Activated CD4-positive, alpha-beta memory T cell treated with anti-CD3 and anti-CD28 coated beads for 36 hours (primary cell): ENCODE measurements at places on chromosomes 13 and 19.

DNA sequence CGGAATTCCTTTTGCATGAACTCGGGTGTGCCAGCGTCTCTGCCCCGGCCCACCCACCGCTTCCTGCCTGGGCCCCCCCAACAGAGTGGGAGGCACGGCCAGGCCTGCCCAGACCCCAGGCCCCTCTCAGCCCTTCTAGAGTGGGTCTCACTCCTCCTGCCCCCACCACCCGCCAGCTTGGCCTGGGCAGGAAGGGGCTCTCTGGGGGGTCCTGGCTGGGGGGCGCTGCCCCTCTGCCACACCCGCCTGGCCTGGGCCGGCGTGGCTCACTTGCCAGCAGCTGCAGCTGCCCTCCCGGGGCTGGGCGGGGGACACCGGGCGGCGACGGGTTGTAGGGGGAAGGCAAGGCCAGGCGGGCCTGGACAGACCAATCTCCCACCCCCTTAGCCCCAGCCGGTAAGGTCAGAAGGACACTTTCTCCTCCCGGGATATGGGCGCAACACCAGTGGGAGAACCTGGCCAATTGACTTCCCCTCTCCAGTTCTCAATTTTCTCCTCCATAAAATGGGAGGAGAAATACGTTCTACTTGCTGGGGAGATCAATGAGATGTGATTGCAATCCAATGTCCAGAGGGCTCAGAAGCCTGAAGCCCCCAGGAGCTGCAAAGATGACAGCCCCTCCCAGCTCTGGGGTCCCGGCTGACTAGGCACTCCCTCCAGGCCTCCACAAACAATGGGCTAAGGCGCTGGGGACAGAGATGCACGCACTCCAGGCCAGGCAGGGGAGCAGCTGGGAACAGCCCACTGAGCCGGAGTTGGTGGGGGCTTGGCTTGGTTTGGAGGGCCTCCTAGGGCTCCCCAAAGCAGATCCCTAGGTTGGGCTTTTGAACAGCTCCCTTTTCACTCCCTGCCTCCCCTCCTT, 2.4 kb downstream of the CRLF1 start:
- peaks cover 19% of the 10 kb centered on the region for H3K4me1 ChIP-seq
- no peak for DNase-seq

DNA sequence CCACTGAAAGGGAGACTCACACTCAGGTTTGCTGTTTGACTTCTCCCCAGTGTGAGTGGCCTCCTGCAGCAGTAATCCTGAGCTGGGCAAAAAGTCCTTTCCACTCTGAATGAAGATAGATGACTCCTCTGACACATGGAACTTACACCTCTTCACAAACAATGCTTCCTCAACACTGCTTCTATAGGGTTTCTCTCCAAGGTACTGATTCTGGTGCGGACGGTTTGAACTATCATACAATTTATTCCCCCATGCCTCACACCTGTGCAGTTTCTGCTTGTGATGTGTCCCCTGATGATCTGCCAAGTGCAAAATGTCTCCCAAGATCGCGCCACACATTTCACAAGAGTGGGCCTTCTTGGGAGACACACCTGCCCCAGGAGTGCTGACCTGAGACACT, 7.6 kb downstream of the ZNF418 start:
- no peak overlapping the region for H3K27ac ChIP-seq
- no peak overlapping the region for H3K4me3 ChIP-seq
- no peaks in the 10 kb centered on the region for H3K27me3 ChIP-seq
- no peaks in the 10 kb centered on the region for H3K4me1 ChIP-seq

DNA sequence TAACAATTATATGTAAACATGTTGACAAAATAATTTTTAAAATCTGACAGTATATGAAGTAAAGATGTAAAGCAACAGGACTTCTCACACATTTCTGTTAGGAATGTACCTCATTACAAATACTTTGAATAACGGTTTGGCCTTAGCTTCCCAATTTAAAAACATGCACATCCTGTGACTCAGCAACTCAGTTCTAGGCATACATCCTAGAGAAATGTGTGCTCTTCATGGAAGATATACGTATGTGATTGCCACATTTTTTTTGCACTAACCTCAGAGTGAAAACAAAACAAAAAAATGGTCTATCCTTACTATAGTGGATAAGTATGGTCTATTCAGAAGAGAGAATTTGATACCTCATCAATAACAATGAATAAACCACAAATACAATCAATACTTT, 314.6 kb downstream of the LIG4 start:
- H3K27ac ChIP-seq: no peak overlapping the region
- H3K27me3 ChIP-seq: no peaks in the 10 kb centered on the region
- no peaks in the 10 kb centered on the region for H3K4me1 ChIP-seq
- H3K36me3 ChIP-seq: no peaks in the 10 kb centered on the region
- no peak overlapping the region for H3K4me3 ChIP-seq

GRCh38 chr13:45185286-45185685, 15.6 kb downstream of the KCTD4 start:
- H3K4me1 ChIP-seq: peaks cover 11% of the 10 kb centered on the region
- peaks cover 12% of the 10 kb centered on the region for H3K36me3 ChIP-seq
- H3K27ac ChIP-seq: no peak overlapping the region
- no peak overlapping the region for H3K4me3 ChIP-seq

GRCh38 chr13:29805994-29806979, 44.1 kb downstream of the UBL3 start:
- peak; percentile 61 for DNase-seq
- no peaks in the 10 kb centered on the region for H3K36me3 ChIP-seq
- H3K27me3 ChIP-seq: no peaks in the 10 kb centered on the region
- H3K27ac ChIP-seq: no peak overlapping the region
- H3K4me1 ChIP-seq: peaks cover 43% of the 10 kb centered on the region

- peaks cover 7% of the 10 kb centered on the region for H3K4me1 ChIP-seq
- H3K27ac ChIP-seq: no peak overlapping the region
- no peak overlapping the region for H3K4me3 ChIP-seq
- no peaks in the 10 kb centered on the region for H3K36me3 ChIP-seq
- DNase-seq: no peak
Observed at GRCh38 chr19:7226739-7227138, 67.5 kb downstream of the INSR start.

DNA sequence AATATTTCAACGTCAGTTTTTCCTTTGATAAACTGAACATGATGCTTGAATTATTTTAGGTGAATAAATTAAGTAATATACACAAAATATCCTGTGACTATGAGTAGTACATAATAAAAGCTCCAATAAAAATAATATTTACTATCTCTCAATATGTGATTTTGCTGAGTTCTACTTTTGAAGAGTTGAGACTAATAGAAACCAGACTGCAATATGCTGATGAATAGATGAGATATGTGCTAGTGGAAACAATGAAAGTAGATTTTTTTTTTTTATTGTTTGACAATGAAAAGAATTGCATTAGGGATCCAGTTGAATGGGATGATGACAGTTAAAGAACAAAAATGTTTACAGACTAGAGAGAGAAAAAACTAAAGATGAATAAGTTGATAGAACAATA, 16.4 kb upstream of the PCDH20 start:
- no peak overlapping the region for H3K27ac ChIP-seq
- DNase-seq: no peak
- no peaks in the 10 kb centered on the region for H3K27me3 ChIP-seq
- H3K4me1 ChIP-seq: no peaks in the 10 kb centered on the region
- H3K4me3 ChIP-seq: no peak overlapping the region

- peaks cover 15% of the 10 kb centered on the region for H3K4me1 ChIP-seq
- no peak overlapping the region for H3K27ac ChIP-seq
- H3K36me3 ChIP-seq: no peaks in the 10 kb centered on the region
Observed at GRCh38 chr19:31370216-31370615, 21.0 kb upstream of the TSHZ3 start.

GRCh38 chr19:40302224-40303011, 17.3 kb upstream of the AKT2 start:
- H3K27me3 ChIP-seq: no peaks in the 10 kb centered on the region
- no peak for DNase-seq
- no peaks in the 10 kb centered on the region for H3K36me3 ChIP-seq
- H3K4me1 ChIP-seq: no peaks in the 10 kb centered on the region
- H3K27ac ChIP-seq: no peak overlapping the region

DNA sequence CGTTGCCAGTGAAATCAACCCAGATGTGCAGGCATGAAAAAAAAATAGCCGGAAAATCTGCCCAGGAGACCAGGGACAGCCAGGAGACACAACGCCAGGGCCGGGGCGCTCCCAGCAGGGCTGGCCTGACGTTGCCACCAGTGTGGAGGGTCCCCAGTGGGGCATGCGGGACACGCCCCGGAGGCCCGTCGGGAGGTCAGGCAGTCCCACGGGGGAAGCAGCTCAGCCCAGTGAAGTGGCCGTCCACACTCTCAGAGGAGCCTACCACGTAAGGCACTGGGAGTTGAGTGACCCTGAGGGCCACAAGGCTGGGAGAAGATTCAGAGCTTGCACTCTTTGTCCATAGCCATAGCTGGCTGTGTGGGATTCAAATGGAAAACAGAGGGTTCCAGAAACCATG, 53.2 kb upstream of the GAS6 start:
- DNase-seq: no peak
- peaks cover 2% of the 10 kb centered on the region for H3K36me3 ChIP-seq
- H3K27me3 ChIP-seq: peaks cover 43% of the 10 kb centered on the region
- H3K4me1 ChIP-seq: no peaks in the 10 kb centered on the region

DNA sequence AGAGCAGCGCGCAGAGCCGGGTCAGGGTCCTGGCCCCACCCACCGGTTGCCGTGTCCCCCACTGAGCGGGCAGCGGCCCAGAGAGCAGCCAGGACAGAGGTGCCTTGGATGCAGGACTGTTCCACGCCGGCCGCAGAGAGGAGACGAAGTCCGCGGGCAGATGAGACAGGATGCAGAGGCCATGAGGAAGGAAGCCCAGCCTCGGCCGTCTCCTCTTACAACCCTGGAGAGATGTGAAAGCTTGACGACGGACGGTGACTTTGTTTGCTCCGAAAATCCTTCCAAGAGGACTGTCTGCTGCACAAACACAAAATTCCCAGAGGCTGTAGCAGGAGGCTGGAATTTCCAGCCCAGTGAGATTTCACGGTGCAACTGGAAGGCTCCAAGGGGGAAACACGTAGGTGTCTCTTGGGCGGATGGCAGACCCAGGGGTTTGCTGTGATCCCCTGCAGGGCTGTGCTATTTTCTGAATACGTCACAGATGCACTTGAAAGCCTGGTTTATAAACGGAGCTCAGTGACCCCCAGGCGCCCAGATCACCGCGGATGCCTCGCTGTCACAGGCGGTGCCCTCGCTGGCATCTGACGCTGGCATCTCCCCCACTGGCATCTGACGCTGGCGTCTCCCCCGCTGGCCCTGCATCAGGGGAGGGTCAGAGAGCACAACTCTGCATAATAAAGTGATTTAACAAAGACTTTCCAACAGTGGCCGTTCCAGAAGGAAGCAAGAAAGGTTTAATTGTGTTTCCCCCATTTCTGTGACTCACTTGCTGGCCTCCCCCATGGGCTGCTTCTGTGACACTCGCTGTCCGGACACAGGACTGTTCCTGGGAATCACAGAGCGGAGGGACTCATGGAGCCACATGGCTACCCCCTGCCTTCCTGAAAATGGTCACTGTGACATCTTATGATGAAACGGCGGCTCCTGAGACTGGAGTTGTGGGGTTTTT, 62.0 kb upstream of the C13orf46 start:
- peaks cover 19% of the 10 kb centered on the region for H3K36me3 ChIP-seq
- no peaks in the 10 kb centered on the region for H3K27me3 ChIP-seq
- no peak for DNase-seq

GRCh38 chr19:7916103-7916954, 1.7 kb downstream of the TGFBR3L start:
- H3K36me3 ChIP-seq: peaks cover 13% of the 10 kb centered on the region
- peak; percentile 74 for DNase-seq
- peaks cover 23% of the 10 kb centered on the region for H3K27me3 ChIP-seq
- H3K4me1 ChIP-seq: peaks cover 26% of the 10 kb centered on the region

DNA sequence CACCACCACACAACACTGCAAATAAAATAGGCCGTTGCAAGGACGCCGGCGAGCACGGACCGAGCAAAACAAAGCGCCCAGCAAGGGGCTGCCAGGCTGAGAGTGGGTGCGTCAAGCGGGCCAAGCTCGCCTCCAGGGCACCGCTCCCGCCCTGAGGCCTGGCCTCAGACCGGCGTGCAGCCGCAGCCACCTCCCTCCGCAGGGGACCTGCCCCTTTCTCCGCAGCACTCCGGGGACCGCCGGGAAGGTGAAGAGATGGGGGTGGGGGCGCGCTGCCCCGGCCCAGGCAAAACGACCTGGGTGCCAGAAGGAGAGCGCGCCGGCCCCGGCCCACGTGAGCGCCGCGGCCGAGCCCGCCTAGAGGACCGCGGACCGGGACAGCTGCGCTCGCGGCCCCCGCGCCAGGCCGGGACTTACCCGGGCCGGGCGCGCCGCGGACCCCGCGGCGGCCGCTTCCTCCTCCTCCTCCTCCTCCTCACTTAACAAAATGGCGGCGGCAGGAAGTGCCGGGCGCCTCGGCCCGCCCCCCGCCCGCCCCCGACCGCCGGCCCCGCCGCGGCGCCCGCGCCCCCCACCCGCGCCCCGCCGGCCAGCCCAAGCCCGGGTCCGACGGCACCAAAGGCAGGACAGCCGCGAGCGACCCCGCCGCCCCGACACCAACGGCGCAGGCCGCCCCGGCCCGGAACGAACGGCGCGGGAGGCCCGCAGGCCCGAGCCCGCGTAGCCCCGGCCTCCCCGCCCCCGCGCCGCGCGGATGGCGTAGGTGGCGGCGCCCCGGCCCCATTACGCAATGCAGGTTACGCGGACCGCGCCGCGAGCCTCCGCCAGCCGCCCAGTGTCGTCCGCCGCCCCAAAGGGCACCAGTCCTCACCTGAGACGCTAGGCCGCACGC, 674 bp downstream of the BRD4 start:
- H3K4me1 ChIP-seq: peaks cover 52% of the 10 kb centered on the region
- peak overlapping the region; percentile 94 for H3K27ac ChIP-seq
- no peaks in the 10 kb centered on the region for H3K27me3 ChIP-seq
- H3K36me3 ChIP-seq: peaks cover 16% of the 10 kb centered on the region
- peak overlapping the region; percentile 97 for H3K4me3 ChIP-seq

GRCh38 chr19:45774765-45775164, 5.7 kb upstream of the SIX5 start:
- H3K4me1 ChIP-seq: peaks cover 15% of the 10 kb centered on the region
- H3K4me3 ChIP-seq: no peak overlapping the region
- H3K27ac ChIP-seq: no peak overlapping the region
- H3K27me3 ChIP-seq: peaks cover 8% of the 10 kb centered on the region

DNA sequence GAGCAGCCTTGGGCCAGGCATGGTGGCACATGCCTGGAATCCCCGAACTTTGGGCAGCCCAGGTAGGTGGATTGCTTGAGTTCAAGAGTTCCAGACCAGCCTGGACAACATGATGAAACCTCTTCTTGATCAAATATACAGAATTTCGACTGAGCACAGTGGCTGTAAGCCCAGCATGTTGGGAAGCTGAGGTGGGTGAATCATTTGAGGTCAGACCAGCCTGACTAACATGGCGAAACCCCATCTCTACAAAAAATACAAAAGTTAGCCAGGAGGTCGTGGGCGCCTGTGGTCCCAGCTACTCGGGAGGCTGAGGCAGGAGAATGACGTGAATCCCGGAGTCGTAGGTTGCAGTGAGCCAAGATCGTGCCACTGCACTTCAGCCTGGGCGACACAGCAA, 8.0 kb upstream of the NLRP7 start:
- no peak overlapping the region for H3K27ac ChIP-seq
- H3K4me1 ChIP-seq: peaks cover 7% of the 10 kb centered on the region
- no peak overlapping the region for H3K4me3 ChIP-seq
- H3K27me3 ChIP-seq: peaks cover 2% of the 10 kb centered on the region
- H3K36me3 ChIP-seq: no peaks in the 10 kb centered on the region
